Tibial nerve (tissue), 4 donors: ENCODE measurements at places on chromosomes 12 and 14. TPM values are rescaled to one million over a fixed set of nuclear protein-coding genes. Genes with fewer than 3 reads are reported as not detected.

- DNase-seq: no peak
Measured at GRCh38 chr14:74049876-74050495, 30.8 kb downstream of the BBOF1 start.

The P2RX2 gene
- not detected for total RNA-seq

DNA sequence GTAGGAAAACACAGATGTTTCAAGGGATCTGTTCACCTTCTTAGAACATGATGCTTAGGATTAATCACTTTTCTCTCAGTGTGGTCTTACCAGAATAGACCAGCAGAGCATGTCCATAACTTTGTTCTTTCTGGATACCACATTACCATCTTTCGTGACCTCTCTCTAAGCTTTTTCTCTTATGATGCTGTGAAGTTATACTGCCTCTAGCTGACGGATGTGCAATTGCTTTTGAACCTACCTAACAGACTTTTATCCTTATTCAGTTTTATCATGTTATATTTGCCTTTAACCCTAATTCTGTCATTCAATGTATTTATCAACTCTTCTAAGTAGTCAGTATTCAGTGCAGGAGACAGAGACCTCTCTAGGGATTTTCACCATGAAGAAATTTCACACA lies 246.7 kb downstream of the DACT1 start:
- DNase-seq: no peak

The AQP2 gene
- total RNA-seq: not detected

DNA sequence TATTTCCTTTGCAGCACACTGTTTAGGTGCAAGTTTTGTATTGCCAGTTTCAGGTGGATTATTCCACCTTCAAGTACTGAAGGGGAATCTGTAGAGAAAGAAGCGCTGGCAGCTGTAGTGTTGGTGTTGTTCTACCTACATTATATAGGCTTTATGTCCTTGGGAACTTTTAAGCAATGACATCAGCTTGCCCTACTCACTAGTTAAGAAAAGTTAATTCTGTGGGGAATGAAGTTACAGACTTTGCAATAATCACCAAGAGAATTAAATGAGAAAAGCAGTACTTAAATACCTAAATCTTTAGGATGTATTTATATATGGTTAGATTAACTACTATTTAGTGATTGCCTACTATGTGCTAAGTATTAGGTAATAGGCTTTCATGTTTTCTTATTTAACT lies at the start of gene OR4E1:
Gene OR4E1 (minus strand): TSS at position 101 of the 400 bp plus-strand sequence. CDS start 2,883 bp downstream, outside the sequence.
- DNase-seq: no peak

GRCh38 chr14:96274543-96274942 lies 18.5 kb downstream of the BDKRB1 start:
- no peak for DNase-seq

- DNase-seq: no peak
Measured at GRCh38 chr12:120851444-120851843, 52.7 kb downstream of the SPPL3 start.

DNA sequence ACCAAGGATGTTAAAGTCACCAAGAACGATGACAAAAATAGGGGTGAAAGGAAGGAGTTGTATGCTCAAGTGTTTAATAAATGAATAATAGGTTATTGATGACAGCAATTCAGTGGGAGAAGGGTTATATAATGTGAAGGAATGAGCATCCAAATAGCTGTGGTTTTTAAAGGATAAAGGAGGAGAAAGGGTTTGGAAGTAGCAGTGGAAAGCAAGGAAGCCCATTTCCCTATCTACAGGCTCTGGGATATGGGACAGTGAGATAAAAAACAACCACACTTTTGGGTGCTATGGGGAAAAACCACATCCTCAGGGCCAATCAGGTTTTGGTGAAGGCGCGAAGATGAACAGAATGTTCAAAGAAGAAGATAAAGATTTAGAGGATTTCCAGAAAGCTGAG lies 258.6 kb downstream of the ZFP36L1 start:
- no peak for DNase-seq

DNA sequence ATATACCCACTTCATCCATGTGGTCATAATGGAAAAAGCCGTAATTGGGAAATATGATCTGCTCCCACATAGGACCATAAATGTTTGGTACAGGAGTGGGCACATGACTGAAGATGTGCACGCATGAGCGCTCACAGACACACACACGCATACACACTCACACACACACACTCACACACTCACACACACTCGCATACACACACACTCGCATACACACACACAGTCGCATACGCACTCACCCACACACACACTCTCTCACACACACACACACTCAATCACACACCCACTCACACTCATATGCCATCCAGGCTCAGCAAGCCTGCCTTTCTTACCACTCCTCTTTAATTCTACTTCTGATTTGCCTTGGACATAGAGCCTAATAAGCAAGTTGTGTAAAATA lies 45.6 kb upstream of the EGLN3 start:
- DNase-seq: no peak

DNA sequence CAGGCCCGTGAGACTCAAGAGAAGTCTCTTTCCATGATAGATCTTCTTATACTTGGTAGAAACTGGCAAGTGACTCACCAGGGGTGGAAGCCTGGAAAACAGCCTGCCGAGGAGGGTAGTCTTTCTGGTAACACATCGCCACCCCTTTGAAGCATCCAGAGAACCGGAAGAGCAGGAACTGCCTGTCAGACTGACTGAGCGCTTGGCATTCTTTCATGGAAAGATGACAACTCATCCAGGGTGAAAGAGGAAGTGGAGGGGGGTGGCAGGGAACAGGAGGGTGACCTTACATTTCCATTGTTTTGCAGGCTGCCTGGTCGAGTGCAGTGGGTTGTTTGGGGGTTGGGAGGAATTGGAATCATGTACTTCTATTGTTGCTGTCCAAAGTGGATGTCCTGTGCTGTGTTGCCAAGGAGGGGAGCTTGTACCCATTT lies 34.5 kb downstream of the PRKCH start:
- no peak for DNase-seq
